ENCODE measurements at places on chromosomes 12 and 14. TPM values are rescaled to one million over a fixed set of nuclear protein-coding genes. Genes with fewer than 3 reads are reported as not detected.

Gene GZMB
- total RNA-seq = 2.2 TPM

Gene CLEC9A
- not detected for total RNA-seq

Gene MTRFR
- 5.6 TPM for total RNA-seq

Gene FAM90A1
- not detected for total RNA-seq

Gene RNF31
- 43.8 TPM for total RNA-seq

Gene KTN1
- 215 TPM for total RNA-seq

Gene ZC2HC1C
- 2.6 TPM for total RNA-seq

Gene GOLGA5
- 49.8 TPM for total RNA-seq

Gene MTHFD1
- 126 TPM for total RNA-seq

Gene ETFRF1
- total RNA-seq = 52.4 TPM

Gene CISTR
- not detected for total RNA-seq

Gene CLEC4D
- 0.48 TPM for total RNA-seq
